ENCODE measurements at places on chromosomes 6 and 20. TPM values are rescaled to one million over a fixed set of nuclear protein-coding genes. Genes with fewer than 3 reads are reported as not detected.

The WASF1 gene
- 3.6 TPM for total RNA-seq

The OVOL2 gene
- 6.7 TPM for total RNA-seq

DNA sequence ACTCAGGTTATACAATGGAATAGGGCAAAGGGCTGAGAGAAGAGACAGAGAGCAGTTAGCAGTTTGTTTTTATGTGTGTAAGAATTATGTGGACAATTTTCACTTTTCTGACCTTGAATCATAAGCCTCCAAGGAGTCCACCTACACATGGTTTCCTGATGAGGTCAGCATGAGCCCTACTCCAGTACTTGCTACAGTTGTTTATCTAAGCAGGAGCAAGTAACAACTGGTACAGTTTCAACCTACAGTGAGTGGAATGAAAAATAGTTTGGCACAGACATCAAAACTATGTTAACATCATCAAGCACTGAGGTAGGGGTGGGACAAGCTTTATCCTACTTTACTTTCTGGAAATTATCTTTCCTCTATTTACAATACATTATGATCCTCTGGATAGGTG is 426.7 kb upstream of the ID4 start:
- no peak for DNase-seq

GRCh38 chr20:3245711-3246110 is 6.7 kb upstream of the SLC4A11 start:
- DNase-seq = no peak

- DNase-seq = peak; percentile 74
These were observed 17.3 kb upstream of the ID1 start for GRCh38 chr20:31587545-31588389.

DNA sequence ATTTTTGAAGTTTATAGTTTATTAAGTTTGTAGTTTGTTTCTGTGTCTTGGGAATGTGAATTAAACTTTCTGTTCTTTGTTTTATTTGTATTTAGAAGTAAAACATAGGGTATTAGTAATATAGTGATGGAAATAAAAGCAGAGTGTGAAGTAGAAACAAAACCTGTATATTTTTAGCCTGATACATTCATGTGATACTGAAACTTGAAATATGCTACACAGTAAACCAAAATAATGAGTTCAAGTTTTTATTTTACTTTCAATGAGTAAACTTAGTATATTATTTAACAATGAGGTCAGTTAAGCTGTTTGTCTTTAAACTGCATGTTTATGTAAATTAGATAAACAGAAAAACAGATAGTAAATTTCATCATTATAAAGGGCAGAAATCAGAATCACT is 1592.6 kb downstream of the GRIK2 start:
- DNase-seq = no peak

DNA sequence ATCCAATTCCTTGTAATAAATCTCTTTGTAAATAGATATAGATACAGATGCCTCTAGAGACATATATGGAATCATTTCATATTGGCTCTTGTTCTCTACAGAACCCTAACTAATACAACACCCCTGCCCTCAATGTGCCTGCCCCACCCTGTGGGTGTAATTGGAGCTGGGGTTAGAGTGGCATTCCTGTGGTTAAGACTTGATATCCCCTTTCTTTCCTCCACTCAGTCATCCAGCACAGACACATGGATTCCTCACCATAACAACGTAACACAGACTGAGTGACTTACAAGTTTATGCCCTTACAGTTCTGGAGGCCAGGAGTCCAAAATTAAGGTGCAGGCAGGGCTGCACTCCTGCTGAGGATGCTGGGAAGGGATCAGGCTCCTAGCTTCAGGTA is 42.8 kb downstream of the C6orf118 start:
- no peak for DNase-seq

The BMP7 gene
- 1.2 TPM for total RNA-seq

The RIPPLY2 gene
- total RNA-seq = not detected

The DOK5 gene
- 0.69 TPM for total RNA-seq

All from upper lobe of right lung (tissue), 1 donor.